Renal cortex interstitium (tissue), 15 donors: ENCODE measurements at places on chromosomes 2 and 18. TPM values are rescaled to one million over a fixed set of nuclear protein-coding genes. Genes with fewer than 3 reads are reported as not detected.

TBR1 gene
- not detected for polyA plus RNA-seq

TDRD15 gene
- not detected for polyA plus RNA-seq

DNA sequence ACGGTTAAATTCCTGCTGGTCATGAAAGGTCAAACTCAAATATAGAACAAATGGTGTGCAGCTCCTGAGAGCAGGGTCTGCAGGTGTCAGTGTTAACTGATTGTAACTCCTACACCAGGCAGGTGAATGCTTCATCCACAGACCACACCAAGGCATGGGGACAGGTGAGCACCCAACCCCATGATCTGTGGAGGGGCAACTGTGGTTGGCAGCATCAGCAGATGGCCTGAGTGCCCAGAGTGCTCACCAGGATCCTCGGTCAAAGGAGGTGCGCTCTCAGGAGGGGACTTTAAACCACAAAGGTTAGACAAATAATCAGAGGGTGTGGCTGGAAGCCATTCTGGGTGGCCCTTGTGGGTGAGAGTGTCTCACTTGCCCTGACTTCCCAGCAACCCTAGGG is 44.5 kb downstream of the PTGR3 start:
- no peak for DNase-seq

MAP3K19 gene
- polyA plus RNA-seq, result 0.32 TPM

CRYBA2 gene
- not detected for polyA plus RNA-seq

DNA sequence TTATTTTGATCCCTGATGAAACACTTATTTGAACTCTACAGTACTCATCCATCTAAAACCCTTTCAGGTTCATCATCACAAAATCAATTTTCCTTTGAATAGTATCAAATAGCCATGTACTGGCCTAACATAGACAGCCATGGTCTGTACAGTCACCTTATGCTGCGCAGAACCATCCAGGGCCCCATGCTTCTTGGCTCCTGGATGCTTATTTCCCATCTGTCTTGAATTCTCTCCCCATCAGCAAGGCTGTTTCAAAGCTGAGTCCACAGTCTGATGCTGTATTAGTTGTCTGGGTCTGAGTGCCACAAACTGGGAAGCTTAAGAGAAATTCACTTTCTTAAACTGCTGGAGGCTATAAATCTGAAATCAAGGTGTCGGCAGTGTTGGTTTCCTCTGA is 290.2 kb downstream of the OSR1 start:
- no peak for DNase-seq

GRCh38 chr18:6593142-6593885 is 136.2 kb upstream of the ARHGAP28 start:
- no peak for DNase-seq

- DNase-seq, result no peak
Measured at GRCh38 chr2:151347906-151348305, 9.5 kb upstream of the TNFAIP6 start.

GRCh38 chr2:170923799-170924198 is 5.3 kb upstream of the GORASP2 start:
- no peak for DNase-seq

DLGAP1 gene
- polyA plus RNA-seq, result 5.9 TPM

NRP2 gene
- polyA plus RNA-seq, result 53.4 TPM

AOX1 gene
- polyA plus RNA-seq, result 2.1 TPM

DYNAP gene
- not detected for polyA plus RNA-seq

DNA sequence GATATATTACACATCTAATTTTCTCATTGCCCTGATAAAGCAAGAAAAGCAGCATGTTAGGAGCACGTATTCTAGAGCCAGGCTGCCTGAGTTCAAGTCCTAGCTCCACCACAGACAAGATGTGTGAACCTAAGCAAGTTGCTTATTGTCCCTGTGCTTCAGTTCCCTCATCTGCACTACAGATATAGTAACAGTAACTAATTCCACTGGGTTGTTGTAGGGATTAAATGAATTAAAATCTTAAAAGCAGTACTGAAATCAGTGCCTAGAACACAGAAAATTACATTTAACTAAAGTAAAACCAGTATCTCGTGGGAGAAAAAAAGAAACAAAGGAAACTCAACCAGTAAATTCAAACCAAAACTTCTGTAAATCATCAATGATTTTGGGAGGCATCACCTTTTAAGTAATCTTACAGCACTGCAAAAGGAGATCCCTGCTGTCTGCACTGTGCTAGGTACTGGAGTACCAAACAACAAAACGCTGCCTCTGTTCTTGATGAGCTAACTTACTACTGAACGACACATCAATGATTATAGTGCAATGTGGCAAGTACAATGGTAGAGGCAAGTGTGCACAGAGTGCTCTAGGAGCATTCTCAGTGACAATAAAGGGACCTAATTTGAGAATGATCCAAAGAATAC is 7.9 kb downstream of the MAP3K2 start:
- DNase-seq, result no peak

DNA sequence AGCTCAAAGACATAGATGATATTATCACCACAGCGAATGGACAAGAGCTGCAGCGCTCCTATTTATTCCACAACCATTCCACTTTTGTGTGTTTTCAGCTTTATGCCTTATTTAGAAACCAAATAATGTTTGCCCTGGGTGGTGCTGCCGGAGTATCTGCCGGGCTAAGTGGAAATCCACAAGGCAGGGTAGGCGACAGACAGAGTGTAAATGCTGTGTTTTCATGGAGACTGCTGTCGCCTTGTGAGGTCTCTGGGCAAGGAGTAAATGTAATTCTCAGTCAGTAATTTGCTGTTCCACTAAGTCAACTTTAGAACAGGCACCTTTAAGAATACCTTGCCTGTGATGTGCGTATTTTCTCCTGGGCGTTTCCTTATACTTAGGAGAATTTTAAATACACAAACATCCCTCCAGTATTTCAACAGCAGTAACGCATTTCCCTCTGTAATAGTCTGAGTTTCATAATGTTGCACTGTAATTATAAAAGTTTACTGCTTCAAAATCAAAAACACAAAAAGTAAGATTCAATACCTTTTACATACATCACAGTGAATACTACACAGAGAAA is 60.9 kb downstream of the COBLL1 start:
- DNase-seq, result no peak

ATP6V1B1 gene
- 70.7 TPM for polyA plus RNA-seq

DNA sequence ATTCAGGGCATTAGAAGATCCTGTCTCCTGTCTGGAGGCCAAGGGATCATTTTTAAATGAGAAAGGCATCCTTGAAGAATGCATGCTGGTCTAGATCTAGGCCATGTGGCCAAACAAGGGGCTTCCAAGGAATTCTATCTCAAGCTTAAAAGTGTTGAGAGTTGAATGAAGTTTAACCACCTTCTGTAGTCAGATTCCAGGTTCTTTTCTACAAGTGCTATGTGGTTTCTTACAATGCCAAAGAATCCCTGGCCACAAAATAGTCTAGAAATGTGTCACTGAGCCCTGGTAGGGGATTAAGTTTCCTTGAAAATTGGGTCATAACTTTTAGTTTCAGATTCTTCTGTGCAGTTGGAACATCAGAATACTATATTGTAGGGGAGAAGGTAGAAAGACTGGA is 640.7 kb upstream of the ACVR2A start:
- no peak for DNase-seq

MALL gene
- 13.6 TPM for polyA plus RNA-seq

DNA sequence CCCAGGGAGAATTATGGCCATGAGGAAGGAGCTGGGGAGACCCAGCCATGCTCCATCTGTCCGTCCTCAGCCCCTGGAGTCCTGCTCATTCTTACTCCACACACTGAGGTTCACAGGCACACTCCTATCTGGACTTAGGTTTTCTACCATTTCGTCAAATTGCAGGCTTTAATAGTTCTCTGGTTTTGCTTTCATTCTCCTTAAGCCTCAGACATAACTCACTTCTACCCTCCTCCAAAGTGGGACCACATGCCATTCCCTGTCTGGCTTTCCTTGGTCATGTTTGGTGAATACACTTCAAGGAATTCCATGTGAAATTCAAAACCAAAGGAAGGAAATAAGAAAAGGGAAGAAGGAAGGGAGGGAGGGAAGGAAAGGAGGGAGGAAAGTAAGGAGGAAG is 115.7 kb downstream of the CMPK2 start:
- no peak for DNase-seq

- no peak for DNase-seq
Measured at GRCh38 chr18:36464126-36464651, 166.7 kb downstream of the FHOD3 start.

ANKRD39 gene
- polyA plus RNA-seq, result 8.2 TPM

FAM210A gene
- polyA plus RNA-seq, result 19.6 TPM

DNA sequence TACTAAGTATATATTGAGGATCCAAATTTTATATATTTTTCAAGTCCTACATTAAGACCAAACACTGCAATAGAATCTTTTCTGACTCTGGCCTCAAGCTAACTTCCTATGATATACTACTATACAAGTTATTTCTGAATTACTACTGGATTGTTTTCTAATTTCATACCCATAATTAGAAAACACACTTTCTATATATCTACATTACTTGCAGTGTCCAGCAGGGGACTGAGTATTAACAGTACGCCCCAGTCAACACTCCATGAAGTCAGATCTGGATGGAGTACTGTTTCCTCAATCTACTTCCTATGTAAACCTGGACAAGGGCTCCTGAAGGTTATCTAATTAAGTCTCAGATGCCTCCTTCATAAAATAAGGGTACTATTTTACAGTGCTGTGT is 26.5 kb downstream of the RMP24 start:
- DNase-seq, result no peak

GRCh38 chr2:130872741-130873125 is 36.0 kb downstream of the ARHGEF4 start:
- DNase-seq, result no peak
